ENCODE measurements at places on chromosomes 6 and 20.

GRCh38 chr6:1801401-1801800, 191.7 kb downstream of the FOXC1 start:
- no peak for DNase-seq

GRCh38 chr20:11352041-11352440, 565.7 kb upstream of the BTBD3 start:
- no peak for DNase-seq

- DNase-seq = no peak
These were observed 217.3 kb upstream of the SULF2 start for GRCh38 chr20:48002517-48002970.

- no peak for DNase-seq
These were observed 53.3 kb upstream of the HFE start for GRCh38 chr6:26033941-26034354.

DNA sequence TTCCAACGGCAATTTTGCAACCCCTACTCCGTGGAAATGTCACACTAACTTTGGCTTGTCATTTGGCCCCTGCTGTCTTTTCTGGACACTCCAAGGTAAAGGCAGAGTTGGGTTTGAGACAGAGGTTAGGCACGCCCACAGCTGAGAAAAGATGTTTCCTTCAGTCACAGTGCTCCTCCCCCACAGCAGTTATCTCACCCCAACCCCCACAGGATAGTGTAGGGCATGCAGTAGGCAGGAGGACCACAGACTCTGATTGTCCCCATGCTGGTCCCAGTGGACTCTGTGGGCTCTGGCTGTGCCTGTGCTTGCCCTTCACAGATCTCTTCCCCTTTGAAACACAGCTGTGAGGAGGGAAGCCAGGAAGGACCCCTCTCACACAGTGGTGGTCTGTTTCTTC, 124.0 kb upstream of the CARMIL1 start:
- DNase-seq = no peak

GRCh38 chr6:148166339-148166968, 176.2 kb upstream of the SASH1 start:
- peak; percentile 27 for DNase-seq

GRCh38 chr6:164377348-164377918, 932.0 kb downstream of the C6orf118 start:
- no peak for DNase-seq

GRCh38 chr6:134117409-134117808, 65.0 kb upstream of the SLC2A12 start:
- no peak for DNase-seq

DNA sequence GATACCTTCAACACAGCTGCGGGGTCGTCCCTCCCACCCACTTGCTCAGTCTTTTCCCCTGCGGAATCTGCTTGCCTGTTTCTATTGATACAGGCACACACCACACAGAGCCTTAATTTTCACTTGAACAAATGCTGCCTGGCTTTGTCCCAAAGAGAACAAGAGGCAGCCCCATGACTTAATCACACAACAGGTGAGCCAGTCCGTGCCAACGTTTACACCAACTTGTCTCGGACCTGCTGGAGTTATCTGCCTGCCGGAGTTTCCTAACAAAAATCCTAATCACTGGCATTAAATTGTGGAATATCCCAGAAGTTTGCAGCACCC, 186.8 kb upstream of the RREB1 start:
- DNase-seq = no peak

DNA sequence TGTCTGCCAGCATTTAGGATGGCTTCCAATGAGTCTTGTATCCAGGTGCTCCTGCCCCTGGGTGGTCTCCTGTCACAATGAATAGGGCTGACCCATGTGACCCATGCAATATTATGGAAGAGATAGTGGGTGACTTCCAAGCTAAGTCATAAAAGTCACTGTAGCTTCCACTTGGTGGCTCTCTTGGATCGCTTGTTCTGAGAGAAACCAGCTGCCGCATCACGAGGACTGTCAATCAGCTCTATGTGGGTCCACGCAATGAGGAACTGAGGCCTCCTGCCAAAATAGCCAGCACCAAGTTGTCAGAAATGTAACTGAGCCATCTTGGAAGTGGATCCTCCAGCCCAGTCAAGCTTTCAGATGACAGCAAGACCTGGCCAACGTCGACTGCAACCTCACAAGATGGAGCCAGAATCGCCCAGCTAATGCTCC, 14.9 kb upstream of the MATN4 start:
- DNase-seq = no peak

GRCh38 chr20:54573838-54574237, 98.4 kb downstream of the DOK5 start:
- no peak for DNase-seq

DNA sequence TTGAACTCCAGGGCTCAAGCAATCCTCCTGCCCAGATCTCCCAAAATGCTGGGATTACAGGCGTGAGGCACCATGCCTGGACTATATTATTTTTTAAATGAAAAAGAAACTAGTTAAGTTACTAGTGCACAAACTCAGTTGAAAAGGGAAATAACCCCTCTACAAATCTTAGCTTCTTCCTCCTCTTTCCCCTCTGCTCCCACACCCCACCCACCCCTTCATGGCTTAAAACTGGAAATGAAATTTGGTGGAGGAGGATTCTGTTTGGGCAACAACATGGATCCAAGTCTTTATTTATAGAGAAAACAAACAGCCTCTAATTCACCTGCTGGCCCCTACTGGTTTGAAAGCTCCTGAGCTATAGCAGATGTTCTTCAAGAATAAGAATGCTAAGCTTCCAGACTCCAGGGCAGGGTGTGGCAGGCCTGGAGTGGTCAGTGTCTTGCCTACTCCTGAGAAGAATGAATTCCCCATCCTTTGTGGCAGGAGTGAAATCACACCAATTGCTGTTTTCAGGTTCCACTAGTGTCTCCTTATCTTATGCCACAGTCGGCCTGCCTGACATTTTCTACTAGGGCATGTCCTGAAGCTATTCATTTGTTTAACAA, 73.5 kb downstream of the ZFP64 start:
- DNase-seq = no peak

DNA sequence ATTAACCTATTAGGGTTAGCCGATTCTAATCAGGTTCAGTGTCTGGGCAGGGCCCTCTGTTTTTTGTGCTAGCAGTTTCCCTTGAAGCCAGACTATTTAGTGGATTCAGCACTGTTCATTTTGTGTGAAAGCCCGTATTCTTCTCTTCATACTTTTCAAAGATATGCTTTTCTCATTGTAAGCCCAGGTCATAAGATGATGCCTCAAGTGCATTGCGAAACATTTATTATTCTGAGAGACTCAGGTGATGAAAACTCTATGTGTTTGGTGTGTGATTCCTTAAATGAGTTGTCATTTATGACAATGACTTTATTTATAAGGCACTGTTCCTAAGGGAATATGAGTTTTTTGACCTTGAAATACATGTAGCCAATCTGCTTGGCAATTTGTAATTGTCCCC, 851.0 kb upstream of the FLRT3 start:
- no peak for DNase-seq

GRCh38 chr20:15643713-15644112, 929.5 kb downstream of the KIF16B start:
- no peak for DNase-seq

- DNase-seq = no peak
These were observed 183.6 kb downstream of the COL9A1 start for GRCh38 chr6:70119218-70119835.

DNA sequence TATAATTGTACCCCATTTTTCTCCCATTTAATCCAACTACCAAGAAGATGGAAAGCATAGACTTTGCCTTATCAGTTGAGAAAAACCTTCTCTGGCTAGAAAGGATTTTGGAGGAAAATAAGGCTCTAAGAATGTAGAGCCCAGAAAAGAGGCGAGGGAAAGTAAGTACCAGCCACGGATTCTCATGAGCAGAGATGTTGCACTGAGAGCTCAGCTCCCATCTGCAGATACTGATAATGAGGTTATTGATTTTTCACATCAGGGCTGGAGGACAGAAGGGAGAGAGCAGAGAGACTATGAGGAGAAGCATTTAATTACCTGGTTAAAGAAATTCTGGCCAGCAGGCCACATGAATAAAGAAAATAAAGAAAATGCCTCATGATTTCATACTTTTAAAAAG, 104.4 kb upstream of the FAM184A start:
- no peak for DNase-seq

GRCh38 chr6:20877008-20877937, 343.0 kb downstream of the CDKAL1 start:
- no peak for DNase-seq

GRCh38 chr20:51560042-51560441, 17.5 kb upstream of the NFATC2 start:
- DNase-seq = no peak

- no peak for DNase-seq
These were observed 39.3 kb downstream of the GFOD1 start for GRCh38 chr6:13447949-13448724.

DNA sequence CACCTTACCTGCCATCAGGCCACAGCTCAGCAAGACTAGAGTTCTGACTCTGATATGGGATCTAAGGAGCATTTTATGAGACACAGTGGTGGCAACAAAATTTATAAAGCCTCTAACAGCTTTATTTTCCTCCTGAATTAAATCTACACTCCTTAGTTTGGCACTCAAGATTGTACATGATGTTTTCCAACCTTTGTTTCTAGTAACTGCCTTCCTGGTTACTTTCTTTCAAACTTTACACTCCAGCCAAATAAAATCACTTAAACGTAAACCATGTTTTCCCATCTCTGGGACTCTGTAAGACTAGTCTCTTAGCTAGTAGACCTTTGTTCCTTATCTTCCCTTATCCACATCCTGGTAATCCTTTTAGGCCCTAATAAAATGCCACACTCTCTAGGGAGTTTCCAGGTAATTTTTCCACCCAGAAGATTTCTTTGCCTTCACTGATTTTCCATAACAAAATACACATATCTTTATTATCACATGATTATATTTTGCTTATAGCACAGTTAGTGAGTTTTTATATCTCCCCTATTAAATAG, 92.1 kb downstream of the PKHD1 start:
- no peak for DNase-seq

DNA sequence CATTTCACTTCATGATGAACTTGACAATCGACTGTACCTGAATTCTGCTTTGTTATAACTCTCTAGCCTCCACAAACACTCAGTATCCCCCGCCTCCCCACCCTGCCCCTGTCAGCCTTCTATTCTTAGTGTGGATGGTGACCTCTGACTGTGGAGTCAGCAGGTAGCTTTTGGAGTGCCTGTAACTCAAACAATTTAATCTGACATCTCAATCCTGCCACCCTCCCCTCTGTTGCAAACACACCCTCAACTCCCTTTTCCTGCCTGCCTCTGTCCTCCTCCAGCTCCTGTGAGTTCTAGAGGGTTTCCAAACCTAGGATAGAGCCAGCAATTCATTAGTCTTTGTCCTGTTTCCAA, 20.3 kb downstream of the DAAM2 start:
- no peak for DNase-seq

GRCh38 chr20:3707508-3707899, 4.9 kb downstream of the SIGLEC1 start:
- no peak for DNase-seq

DNA sequence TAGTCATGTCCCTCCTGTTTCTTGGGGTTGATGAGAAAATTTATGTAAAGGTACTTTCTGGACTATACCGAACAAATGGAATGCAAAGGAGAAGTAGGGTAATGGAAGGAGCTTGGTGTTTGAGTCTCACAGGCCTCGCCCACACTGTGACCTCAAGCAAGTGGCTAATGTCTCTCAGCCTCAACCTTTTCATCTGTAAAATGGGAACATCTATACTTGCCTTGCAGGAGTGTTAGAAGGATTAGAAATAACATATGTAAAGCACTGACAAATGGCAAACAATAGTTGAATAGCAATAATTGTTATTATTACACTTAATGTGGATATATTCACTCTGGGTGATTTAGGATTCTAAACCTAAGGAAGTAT, 8.9 kb upstream of the PKIG start:
- no peak for DNase-seq

- no peak for DNase-seq
These were observed 187.5 kb downstream of the BACH2 start for GRCh38 chr6:90109141-90109540.

DNA sequence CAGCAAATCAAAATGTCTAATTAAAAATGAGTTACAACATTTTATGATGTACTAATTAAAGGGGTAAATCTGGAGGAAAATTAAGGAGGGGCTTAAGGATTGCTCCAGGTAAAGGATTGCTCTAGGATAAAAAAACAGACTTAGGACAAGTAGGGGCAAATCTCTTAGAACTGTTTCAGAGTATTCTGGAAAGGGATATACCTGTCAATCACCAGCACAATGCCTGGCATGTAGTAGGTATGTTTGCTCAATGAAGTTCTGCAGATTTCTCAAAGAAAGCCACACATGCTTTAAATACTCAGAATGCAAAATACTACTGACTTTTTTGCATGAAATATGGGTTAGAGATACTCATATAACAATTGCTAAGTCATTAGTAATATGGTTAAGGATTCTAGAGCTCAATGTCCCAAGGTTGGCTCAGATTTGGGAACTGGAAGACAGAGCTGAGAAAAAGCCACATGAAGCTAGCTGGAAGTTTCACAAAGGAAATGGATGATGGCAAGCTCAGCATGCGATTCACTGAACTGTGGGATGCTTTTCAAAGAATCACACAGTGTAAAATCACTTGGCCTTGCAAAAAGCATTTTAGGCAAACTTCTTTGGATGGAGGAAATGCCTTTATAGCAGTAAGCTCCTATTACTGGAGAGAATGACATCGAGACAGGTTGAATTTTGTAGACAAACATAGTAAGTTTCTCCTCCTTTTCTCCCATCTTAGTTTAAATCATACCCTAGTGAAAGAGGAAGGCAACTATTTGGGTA, 72.8 kb downstream of the MAP3K5 start:
- DNase-seq = no peak

GRCh38 chr6:56759521-56759920, 116.8 kb upstream of the DST start:
- no peak for DNase-seq

GRCh38 chr6:166809721-166810120, 146.6 kb downstream of the RNASET2 start:
- DNase-seq = no peak

DNA sequence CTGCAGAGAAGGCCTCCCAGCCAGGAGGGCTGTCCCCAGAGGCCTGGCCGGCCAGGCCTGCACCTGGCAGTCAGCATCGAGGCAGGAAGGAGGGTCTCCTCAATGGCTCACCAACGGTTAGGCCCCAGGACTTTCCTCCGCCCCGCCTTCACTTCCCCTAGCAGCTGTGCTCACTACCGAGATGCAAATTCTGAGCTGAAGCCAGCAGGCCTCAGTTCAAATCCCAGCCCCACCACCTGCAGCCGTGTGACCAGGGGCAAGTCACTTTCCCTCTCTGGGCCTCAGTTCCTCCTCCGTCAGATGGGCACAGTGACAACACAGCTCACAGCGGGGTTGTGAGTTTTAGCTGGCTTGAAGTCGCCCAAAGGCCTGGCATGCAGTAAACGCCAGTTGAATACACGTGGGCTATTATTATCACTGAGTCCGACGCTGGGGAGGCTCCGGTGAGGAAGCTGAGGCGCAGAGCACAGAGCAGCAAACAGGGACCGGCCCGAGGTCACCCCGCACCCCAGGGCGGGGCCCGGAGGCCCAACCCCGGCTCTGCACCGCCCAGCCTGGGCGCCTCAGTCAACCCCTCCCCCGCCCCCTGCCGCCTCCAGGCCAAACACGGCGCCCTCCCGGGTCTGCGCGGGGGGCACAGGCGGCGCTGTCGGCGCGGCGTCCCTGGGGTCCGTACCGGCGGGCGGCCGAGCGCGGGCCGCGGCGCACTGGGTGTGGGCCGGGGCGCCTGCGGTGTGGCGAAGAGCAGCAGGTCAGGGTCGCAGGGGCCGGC, 671 bp downstream of the E2F1 start:
- DNase-seq = no peak
